ENCODE measurements at places on chromosomes 3 and 15.

- DNase-seq, result no peak
These were observed 72.5 kb upstream of the KLHL25 start for GRCh38 chr15:85867250-85867649.

- peak; percentile 32 for DNase-seq
These were observed 76.7 kb downstream of the AAGAB start for GRCh38 chr15:67177752-67178151.

DNA sequence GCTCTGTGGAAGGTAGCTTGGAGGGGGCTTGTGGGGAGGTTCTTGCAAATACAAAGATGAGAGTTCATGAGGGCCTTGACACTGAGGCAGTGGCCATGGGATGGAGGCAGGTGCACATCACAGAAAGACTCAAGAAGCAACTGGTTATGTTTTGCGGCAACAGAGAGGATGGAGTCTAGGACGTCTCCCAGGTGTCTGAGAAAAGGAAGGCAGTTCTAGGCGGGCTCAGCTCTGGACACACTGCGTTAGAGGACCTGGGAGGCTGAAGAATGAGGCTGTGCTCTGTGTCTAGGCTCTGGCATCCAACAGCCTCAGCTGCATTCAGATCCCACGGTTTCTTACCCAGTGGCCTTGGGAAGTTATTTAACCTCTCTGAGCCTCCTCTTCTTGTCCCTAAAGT, 23.5 kb downstream of the NOX5 start:
- DNase-seq, result no peak

DNA sequence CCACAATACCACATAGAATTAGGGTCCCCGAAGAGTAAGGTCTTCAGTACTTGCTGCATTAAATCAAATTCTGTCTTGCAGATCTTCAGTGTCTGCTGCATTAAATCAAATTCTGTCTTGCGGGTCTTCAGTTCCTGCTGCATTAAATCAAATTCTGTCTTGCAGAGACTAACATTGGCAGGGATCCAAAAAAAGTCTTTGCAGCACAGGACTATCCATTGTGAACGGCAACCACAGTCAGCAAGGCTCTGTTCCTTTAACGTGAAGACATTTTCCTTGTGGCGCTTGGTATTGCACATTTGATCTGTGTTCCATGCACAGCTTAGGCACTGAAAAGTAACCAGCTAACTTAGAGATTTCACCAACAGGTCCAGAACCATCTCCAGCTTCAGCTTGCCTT, 46.8 kb upstream of the POMGNT2 start:
- peak; percentile 35 for DNase-seq

- no peak for DNase-seq
These were observed 234.1 kb downstream of the RSL24D1 start for GRCh38 chr15:54962637-54963036.

- DNase-seq, result no peak
These were observed at the start of gene DRD3 for GRCh38 chr3:114178770-114179368. TSS of gene DRD3 (minus strand) at chr3:114179052. CDS start at chr3:114171992, 7,060 bp downstream.

GRCh38 chr3:144524531-144524930, 552.9 kb downstream of the DIPK2A start:
- no peak for DNase-seq

DNA sequence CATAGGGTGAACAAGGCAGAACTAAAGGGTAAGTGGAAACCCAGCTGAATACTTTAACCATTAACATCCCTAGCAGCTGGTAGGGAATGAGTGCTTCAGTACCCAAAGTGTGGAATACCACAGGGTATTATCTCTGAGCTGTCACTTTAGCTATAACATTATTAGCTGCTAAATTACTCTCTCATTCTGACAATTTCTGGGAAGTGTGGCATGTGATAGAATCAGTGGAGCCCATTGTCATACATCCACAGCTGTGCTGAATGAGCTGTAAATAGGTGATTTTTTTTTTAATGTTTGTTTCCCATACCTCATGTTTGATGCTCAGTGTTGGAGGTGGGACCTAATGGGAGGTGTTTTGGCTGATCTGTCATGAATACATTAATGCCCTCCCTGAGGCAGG, 894.3 kb downstream of the DIPK2A start:
- no peak for DNase-seq

GRCh38 chr15:67104510-67104909, 39.1 kb downstream of the SMAD3 start:
- DNase-seq, result no peak

DNA sequence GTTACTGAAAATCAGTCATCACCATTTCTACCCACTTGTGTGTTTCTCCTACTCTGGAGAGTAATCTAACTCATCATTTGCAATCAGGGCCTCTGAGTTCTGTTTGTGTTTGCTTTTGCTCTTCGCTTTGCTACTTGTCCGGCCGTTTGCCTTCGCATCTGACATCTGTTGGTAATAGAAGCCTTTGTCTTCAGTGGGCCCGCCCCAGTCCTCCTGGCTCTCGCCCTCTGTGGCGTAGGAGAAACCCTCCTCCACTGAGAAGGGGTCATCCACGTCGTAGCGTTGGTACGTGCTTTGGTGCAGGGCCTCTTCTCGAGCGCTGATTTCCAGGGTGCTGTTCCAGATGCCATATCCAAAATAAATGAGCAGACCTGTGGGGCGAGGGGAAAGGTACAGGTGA, 48.3 kb downstream of the CLDN11 start:
- DNase-seq, result peak; percentile 89

DNA sequence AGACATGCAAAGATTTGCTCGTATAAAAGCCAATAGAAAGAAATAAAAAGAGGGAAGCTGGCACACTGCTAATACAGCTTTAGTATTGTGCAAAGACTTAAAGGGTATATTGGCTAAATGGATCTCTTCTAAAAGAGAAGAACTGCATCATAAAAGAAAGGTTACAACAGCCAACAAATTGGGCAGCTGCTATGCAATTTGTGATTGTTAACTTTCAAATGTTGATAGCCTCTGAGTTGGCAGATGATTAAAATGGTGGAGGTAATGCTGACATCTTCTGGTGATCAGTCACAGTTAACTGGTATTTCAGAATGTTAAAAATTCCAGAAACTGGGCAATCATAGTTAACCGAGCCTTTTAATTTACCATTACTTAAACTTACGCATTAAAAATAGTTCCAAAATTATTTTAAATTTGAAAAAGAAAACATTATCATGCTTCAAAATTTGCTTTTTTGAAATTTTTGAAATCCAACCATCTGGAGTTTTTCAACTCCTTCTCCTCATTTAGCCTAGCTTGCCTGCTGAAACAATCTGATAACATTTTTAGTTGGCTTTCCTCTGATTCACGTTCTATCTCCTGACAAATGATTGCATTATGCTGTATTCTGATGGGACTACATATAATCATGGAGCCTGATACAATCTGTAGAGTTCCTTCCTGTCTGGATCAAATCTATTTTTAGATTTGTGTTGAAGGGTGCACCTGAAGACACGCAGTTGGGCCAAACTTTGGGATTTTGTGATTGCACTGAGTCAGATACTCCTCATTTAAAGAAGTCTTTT, 144.0 kb upstream of the PDZRN3 start:
- peak; percentile 30 for DNase-seq

GRCh38 chr3:135629701-135630408, 335.7 kb upstream of the PPP2R3A start:
- DNase-seq, result no peak

DNA sequence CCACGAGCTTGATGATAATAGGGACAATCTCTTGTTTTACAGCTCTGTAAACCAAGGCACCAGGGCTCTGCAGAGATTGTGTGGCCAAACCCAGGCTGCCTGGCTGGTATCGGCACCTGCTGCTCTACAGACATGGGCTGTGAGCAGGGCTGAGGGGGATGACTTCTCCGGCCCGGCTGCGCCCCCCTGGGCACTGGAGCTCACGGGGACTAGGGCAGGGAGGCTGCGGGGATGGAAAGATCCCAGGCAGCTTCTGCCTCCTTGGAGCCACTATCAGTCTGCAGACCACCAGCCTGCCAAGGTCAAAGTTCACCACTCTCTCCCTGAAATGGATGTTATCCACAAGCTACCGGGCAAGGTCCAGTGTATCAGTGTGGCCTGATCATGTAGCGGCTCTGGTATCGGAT, 22.0 kb upstream of the PIGZ start:
- no peak for DNase-seq

Measured in Ammon's horn (tissue), 1 donor.